ENCODE measurements at places on chromosomes 16 and 17.

DNA sequence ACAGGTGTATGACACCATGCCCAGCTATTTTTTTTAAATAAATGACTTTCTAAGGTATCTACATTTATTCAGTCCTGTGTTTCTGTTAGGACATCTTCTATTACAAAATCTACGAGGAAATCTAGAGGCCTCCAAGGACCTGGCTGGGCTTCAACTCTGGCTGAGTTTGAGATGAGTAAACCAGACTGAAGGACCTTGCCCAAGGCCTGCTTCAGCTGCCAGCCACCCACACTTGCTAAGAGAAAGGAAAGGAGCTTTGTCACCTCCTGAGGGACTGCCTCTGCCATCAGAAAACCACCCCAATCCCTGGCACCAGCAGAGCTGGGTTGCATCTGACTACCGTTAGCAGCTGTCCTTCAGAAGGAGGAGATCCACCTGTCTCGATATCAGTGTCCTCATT is 1.3 kb upstream of the MYO1D start:
- DNase-seq, result no peak

GRCh38 chr17:29295420-29295819 is 1.5 kb upstream of the NUFIP2 start:
- no peak for DNase-seq

GRCh38 chr16:89565256-89565505 is 4.7 kb downstream of the RPL13 start:
- no peak for DNase-seq

DNA sequence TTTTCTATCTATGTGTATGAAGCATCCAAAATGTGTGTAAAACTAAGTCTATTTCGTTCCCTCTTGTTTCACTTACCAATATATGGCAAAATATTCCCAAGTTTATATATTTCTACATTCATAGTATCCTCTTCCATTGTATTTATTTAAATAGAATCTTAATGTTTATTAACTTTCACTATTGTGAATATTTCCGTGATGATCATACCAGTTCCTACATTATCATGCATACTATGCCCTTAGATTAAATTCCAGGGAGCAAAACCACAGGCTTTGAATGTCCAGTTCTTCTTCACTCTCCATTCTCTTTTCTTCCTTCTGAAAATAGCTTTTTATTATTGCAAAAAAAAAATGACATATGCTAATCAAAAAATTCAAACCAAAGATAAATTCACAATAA is 4.0 kb downstream of the MAP2K6 start:
- DNase-seq, result no peak

DNA sequence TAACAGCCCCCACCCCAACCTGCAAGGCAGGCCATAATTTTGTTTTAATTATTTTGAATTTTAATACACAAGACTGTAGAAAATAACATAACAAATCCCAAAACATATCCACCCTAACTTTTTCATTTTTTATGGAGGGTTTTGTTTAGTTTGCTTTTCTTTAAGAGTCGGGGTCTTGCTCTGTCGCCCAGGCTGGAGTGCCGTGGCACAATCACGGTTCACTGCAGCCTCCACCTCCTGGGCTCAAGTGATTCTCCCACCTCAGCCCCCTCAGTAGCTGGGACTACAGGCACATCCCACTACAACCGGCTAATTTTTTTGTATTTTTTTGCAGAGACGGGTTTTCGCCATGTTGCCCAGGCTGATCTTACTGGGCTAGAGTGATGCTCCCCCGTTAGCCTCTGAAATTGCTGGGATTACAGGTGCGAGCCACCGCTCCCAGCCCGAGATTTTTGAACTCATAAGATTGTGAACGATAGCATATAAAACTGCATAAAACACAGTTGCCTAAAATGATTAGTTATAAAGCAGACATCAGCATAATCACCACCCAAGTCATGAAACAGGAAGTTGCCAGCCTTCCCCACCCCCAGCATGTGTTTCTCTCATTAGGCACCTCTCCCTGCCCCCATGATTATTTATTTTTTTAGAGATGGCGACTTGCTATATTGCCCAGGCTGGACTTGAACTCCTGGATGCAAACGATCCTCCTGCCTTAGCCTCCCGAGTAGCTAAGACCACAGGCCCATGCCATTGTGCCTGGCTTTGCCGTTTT is 13.6 kb upstream of the DOC2B start:
- no peak for DNase-seq

GRCh38 chr17:10119203-10120108 is 79.0 kb downstream of the GAS7 start:
- DNase-seq, result no peak

DNA sequence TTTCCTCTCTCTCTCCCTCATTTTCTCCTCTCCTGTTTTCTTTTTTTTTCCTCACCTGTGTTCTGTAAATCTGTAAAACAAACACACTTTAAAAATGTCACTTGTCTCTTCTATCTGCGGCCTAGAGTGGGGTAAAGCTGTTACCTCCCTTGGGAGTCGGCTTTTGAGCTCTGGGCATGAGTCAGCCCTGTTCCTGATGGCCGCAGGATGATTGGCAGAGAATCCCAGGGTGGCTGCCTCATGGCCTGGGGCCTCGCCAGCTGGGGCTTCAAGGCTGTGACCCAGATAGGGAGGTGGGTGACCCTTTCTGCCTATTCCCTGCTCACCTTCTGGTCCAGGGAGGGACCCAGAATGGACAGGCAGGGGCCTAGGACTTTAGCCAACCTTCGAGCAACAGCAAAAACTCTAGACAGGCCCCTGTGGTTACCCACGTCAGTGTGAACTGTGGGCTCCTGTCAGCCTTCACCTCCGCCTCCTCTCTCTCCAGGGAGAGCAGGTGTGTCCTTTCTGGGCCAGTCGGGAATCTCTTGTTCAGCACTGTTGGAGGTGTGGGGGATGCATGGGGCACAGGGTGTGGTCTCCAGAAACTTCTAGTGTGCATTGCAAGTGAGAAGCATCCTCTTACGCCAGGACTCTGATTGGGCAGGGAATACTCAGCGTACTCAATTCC is 87.4 kb downstream of the RAP1GAP2 start:
- peak; percentile 67 for DNase-seq

- DNase-seq, result no peak
Measured at GRCh38 chr17:50311112-50311460, 34.8 kb upstream of the XYLT2 start.

DNA sequence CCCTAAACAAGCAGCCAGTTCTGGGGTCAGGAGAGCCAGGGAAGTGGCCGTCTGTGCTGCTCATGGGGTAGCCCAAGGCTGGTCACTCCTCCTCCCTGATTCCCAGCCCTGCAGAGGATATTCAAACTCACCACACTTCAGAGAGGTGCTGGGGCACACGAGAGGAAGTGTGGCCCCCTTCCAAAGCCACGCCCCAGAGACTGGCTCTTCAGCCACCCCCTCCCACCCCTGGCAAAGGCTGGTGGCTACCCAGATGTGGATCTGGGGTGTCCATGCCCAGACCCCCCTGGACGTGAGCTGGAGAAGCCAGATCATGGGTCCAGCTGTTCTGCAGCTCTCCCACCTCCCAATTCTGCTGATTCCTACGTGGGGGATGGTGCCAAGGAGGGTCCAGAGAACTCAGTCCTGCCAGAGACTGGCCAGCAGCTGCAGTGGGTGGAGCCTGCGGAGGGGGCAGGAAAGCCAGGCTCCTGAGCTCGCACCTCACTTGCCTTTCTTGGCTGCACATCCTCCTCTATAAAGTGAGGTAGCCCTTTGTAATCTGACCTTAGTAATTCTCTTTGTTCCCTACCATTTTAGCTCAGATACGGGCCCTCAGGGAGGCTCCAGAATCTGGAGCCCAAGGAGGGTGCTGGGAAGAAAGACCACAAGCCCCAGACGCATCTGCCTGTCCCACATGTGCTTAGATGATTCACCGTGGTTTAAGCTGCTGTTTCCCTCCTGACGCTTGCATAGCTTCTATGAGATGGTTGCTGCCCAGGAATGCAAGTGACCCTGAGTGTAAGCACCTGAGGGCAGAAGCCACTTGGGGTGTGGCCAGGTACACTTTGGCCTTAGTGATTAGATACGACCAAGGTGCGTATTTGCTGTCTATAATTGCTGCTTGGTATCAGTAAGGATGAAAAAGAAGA is 15.3 kb downstream of the SDK2 start:
- no peak for DNase-seq

DNA sequence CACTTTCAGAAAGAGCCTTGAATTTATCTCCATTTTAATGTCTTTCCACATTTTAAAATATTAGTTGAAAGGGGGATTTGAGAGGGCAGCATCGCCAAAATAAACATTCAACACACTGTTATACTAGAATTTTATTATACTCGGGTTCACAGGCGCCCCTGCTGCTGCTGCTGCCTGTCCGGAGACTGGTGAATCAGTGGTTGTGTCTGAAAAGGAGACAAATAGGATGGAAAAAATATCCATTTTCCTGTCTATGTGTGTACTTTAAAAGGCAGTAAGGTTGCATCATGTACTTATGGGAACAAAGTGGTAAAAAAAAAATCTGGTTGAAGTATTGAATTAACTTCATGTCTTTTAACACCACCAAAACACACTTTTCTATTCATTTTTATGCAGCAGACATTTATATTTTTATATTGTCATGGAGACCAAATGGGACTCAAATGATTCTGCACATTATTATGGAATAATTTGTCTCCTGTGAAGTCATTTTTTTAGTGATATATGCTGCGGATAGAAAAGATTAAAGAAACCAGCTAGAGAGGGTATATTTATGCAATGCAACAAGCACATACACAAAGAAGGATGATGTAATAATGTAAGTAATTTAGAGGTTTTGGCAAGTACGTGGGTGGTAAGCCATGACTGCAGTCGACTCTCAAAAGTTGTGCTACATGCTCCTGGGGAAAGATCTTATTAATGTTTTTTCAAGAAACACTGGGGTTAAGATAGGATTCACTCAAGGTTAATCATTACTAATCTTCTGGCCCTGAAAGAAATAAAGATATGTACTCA is 759.0 kb upstream of the SOX9 start:
- no peak for DNase-seq

DNA sequence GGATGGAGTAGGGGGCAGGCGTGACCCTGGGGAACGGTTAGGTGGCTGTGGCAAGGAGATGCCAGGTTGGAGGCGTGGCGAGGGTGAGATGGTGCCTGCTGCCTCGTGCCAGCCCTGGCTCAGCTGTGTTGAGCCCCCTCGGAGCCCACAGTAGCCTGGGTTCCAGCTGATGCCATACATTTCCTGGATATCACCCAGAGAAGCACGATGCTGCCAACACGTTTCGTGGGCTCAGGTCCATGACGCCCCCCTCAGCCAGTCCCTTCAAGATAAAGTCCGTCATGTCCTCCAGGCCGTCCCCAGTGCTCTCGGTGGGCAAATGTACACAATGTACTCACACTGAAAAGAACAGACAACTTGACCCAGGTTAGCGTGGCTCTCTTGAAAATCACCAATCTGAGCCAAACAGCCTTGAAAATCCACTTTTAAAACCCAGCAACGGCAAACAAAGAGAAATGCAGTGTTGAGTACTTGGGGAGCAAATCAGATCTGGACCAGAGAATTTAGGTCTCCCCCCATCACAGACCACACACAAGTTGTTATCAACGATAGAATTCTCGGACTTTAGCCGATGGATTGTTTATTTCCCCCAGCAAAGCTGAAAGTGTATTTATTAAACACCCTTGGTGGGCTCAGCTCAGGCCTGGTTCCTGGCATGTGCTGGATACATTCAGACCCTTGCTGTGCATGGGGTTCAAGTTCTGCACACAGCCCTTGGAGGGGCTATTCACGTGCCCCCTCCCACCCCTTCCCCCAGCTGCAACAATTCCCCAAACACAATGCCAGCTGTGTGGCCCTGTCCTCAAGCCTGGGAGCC is 102.8 kb upstream of the PLCG2 start:
- no peak for DNase-seq

GRCh38 chr16:5216441-5217080 is 119.0 kb upstream of the EEF2KMT start:
- DNase-seq, result no peak

GRCh38 chr17:20171741-20172365 is 162.7 kb downstream of the SPECC1 start:
- no peak for DNase-seq

GRCh38 chr17:79294459-79295071 is 219.9 kb downstream of the ENGASE start:
- no peak for DNase-seq

- peak; percentile 9 for DNase-seq
Measured at GRCh38 chr16:84277244-84277823, 17.3 kb upstream of the WFDC1 start.

- no peak for DNase-seq
Measured at GRCh38 chr17:43758086-43758485, 505 bp downstream of the SOST start.
